Cerebellum (tissue), 4 donors: ENCODE measurements at places on chromosomes 16 and 17.

GRCh38 chr17:41413353-41413957 lies 10.9 kb downstream of the KRT37 start:
- DNase-seq, result no peak

GRCh38 chr17:21689604-21690003 lies 2.7 kb upstream of the KCNJ18 start:
- DNase-seq, result peak; percentile 37

DNA sequence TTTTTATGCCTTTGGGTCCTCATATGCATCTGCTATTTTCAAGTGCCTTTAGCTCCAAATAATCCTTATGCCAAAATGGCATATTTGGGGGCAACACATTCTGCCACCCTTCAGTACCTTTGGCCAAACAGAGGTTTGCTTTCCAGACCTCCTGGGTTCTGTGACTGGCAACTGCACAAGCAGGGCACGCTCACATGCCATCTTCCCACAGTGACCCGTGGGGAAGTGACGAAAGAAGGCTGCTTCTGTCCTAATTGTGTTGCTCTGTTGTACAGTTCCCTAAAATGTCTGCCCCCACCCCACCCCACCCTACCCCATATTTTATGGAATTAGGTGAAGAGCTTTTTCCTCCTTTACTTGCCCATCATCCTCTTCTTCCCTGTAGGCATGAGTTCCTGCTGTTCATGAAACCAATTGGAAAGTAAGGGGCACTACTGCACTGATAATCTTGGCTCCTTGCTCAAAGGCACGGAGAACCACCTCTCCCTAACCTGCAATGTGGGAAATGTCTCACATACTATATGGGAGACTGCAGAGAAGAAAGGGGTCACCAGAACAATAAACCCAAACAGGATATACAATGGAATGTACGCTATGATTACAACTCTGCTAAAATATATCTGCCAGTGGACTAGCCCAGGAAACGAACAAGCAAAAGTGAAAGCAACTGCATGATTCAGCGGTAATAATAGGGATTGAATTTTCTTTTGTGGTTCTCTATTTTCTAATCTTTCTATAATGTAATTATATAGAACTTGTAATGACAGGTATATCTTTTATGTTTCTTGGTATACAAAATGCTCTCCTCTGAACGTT lies 3.3 kb upstream of the SLFN12L start:
- no peak for DNase-seq

GRCh38 chr16:57660715-57661463 lies 7.2 kb upstream of the ADGRG3 start:
- no peak for DNase-seq

DNA sequence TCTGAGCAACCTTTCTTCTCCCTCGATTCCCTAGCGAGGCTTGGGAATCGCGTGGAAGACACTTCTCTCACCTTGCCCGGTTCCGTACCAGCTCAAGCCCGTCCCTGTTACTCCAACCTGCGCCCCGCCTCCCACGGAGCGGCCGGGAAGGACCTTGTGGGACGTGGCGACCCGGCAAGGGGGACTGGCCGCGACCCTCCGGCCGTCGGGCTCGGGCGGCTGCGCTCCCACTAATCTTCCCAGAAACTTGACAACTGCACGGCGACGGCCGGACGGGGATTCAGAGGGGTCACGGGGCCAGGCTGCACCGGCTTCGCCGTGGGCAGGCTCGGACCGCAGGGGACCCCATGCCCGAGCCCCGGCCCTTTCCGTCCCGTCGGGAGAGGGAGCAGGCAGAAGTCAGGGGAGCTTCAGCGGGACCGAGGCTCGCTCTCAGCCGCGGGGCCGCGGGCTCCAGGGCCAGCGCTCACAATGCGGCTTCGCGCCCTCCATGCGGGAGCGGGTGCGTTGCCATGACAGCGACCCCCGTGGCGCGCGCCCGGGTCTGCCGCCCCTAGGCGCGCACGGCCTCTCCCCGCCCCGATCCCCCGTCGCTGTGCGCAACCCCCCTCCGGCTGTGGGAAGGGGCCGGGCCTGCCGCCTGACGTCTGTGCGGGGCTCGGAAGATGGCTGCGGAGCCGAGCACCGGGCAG lies at the start of gene SGSM2:
Gene SGSM2 (plus strand): TSS at position 650 of the 692 bp plus-strand sequence. CDS start 188 bp downstream, outside the sequence.
- DNase-seq, result peak; percentile 69

DNA sequence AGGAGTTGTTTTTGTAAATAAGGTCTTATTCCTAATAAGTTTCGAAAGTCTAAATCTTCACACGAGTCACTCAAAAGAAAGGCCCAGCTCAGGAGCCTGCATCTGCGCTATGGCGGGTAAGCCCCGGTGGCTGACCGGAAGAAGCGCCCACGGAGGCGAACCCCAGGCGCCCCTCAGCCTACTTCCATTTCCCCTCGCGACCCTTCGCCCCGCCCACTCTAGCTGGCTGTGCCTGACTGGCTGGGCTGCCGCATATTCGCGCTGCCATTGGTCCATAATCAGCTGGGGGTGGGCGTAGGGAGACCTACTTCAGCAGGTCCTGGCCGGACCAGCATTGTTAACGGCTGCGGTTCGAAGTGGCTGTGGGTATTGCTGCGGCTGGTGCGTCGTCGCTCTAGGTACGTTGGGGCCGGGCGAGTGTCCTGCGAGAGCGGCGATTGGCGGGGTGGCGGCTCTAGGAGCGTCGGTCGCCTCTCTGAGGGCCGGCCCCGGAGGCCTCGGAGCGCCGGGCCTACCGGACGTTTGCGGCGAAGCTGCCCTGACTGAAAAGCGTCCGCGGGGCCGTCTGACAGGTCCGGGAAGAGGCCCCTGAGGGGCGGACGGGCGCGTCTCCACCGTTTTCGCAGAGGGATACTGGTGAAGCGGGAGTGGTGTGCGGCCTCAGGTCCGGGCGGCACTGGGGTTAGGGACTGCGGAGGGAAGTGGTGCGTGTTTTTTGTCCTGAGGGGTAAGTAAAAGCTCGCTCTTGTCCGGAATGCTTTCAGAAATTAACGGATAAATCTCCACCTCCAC lies at the start of gene ATF7IP2:
Gene ATF7IP2 (plus strand): TSS at position 337 of the 792 bp plus-strand sequence. CDS start 44,560 bp downstream, outside the sequence.
- peak; percentile 86 for DNase-seq

DNA sequence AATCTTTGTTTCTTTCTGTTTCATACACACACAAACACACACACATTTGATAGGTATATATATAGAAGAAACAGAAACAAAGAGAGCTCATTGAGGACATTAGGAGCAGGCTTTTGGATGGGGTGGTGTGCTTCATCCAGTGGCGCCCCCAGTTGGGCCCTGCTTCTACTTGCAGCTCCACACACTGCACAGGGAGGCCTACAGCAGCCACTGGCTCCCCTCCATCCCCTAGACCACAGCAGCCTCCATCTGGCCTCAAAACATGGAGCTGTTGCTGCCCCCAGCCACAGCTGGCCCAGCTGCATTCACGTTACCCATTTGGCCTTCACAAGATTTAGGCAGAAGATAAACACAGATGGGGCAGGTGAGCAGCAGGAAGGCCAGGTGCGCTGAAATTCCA lies 33.1 kb upstream of the NF1 start:
- no peak for DNase-seq

- DNase-seq, result peak; percentile 85
Measured at GRCh38 chr17:49565948-49566491, 9.7 kb upstream of the NXPH3 start.

GRCh38 chr17:80455336-80455710 lies 21.1 kb downstream of the NPTX1 start:
- peak; percentile 62 for DNase-seq

DNA sequence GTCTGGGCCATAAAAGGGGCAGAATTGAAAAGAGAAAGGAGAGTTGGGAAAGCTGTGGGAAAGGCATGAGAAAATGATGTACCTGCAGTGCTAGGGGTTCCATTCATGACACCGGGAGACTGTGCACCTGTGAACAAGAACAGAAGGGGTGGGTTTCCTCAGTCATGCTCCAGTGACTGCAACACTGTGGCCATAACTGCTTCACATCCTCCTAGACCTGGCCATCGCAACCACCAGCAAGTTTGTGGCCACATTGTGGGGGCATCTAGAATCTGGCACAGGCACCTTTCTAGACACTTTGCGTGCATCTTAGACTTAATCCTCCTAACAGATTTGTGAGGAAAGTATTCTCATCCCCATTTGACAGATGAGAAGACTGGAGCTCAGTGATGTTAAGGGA lies 12.7 kb downstream of the GP2 start:
- DNase-seq, result no peak
